ENCODE measurements at places on chromosomes 1 and 21.
A peak's percentile ranks its signal among the peaks of the same experiment; 100 is the strongest.

DNA sequence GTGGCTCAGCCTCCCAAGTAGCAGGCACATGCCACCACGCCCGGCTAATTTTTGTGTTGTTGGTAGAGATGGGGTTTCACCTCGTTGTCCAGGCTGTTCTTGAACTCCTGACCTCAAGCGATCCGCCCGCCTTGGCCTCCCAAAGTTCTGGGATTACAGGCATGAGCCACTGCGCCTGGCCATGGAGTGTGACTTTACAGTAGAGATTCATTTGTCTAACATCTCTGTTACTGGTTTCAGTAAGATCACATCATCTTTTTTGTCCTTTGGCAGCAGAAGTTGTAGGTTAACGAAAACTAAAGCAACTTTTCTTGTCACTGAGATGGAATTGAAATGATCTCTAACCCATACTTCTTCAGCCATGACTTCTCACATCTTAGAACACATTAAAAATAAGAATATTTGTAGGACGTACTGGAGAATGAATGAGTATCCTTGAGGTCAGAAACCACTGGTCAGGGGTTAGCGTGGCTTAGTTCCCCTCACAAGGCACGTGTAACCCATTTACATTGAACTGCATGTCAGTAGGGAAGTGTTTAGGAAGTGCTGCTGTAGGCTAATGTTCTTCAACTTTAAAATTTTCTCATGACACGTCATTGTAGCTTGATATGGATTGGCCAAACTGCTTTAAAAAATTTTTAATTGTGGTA is 75.9 kb downstream of the CAMTA1 start:
- no peak for DNase-seq

DNA sequence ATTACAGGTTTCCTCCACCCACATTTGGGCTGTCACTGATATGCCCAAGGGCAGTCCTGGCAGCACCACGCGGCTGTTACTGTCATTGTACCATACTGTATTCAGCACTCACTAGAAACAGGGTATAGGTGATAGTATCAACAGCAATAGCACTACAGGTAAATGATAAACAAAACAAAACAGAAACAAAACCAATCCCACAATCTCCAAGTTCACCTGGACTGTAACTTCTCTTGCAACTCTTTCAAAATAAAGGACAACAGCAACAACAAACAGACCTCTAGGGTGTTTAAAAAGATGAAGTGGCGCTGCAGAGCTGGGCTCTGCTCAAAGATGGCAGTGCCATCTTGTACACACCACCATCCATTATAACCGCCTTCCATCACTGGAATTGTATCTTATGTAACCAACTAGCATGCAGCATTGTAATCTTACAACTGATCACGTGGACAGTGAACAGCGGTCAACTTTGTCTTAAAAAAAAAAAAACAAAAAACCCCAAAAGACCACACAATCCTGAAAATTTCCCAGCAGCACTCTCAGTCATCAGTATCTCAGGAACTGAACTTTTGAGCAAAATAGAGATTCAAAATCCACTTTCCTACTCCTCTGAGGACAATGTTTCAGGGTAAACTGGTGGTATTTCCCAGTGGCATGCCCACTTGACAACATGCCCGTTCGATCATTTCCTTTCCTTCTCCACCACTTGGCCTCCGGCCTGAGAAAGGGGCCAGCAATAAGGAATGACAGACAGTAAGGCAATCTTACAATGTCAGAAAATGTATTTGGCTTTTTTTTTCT is 3.8 kb downstream of the IRF2BP2 start:
- no peak for DNase-seq

GRCh38 chr21:35343046-35343819 is 294.1 kb upstream of the RUNX1 start:
- no peak for DNase-seq

GRCh38 chr1:228901936-228902681 is 166.8 kb downstream of the RHOU start:
- no peak for DNase-seq

GRCh38 chr1:47919113-47919833 is 77.9 kb downstream of the TRABD2B start:
- no peak for DNase-seq

DNA sequence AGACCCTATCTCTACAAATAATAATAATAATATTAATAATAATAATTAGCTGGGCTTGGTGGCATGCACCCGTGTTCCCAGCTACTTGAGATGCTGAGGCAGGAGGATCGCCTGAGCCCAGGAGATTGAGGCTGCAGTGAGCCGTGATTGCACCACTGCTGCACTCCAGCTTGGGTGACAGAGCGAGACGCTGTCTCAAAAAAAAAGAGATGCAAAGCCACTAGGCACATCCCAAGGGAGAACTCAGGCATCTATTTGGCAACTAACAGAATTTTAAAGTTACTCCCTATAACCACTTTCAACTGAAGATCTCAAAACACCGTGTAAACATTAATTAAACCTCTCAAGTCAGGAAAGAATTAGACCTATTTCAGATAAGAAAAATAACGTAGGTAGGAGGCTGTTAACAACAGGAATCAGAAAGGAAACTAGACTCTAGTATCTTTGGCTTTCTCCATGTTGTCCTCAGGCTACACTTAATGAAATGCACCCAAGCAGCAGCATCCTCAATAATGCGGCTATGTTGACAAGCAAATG is 3.7 kb downstream of the RNF19B start:
- no peak for DNase-seq

DNA sequence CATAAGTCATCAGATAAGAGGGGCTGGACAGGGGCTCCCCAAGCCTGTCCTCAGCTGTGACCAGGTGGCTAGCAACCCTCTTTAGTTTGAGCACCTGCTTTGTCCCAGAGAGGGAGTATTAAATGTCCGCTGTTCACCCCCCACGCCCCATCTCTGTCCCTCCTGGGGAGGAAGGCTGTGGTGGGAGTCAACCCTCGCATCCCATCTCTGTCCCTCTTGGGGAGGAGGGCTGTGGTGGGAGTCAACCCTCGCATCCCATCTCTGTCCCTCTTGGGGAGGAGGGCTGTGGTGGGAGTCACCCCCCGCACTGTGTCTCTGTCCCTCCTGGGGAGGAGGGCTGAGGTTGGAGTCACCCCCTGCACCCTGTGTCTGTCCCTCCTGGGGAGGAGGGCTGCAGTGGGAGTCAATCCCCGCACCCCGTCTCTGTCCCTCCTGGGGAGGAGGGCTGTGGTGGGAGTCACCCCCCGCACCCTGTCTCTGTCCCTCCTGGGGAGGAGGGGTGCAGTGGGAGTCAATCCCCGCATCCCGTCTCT is 72.6 kb upstream of the ABCG1 start:
- DNase-seq: no peak

DNA sequence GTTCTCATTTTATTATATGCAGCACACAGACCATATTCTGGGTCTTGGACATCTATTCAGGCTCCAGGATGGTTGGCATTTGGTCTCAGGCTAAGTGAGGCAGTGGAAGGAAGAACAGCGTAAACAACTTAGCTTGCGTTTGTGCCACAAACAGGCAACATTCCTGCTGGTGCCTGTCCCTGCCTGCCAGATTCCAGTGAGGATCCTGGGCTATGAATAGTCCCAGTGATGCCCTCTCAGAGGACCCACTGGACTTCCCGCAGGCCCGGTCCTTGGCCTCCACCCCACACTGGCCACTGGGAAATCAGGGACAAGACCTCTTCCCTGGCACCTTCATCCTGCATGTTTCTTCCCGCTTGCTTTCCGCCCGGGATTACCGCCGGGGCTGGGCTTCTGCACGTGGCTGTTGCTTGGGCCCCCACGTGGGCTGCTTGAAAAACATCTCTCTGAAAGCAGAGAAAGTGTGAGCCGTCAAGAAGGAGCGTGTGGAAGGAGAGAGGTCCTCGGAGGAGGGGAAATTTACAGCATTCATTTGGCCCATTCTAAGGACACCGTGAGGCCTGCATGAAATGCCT is 145.1 kb upstream of the WNT4 start:
- DNase-seq: no peak

DNA sequence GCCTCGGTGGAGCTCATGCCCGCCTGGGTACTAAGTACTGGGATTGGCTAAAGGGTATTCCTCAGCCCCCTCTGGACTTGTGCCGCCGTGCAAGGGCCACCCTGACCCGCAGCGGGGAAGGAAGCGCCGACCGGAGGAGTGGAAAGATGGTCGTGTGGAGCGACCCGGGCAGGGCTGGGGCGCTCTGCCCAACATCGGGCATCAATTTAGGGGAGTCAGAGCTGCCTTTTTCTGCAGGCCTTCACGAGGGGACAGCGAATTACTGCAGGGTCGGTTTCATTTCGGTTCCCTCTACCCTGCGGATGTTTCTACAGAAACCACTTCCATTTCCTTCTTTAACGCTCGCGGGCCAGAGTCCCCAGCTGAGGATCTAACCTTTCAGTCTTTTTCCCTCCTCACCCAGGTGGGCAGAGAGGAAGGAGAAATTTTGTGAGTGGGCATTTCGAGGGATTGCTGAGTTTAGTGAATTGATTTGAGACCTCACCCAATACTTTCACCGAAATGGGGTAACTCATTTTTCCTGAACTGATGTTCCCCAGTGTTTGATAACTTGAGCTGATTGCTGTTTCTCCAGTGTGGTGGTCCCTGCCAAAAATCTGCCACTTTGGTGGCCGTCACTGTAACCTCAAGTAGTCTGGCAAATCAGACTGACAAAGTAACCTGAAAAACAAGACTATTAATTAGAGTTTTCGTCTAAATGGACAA is 1.1 kb downstream of the TOR1AIP1 start:
- DNase-seq: no peak

GRCh38 chr1:1357871-1358432 is 403 bp downstream of the MXRA8 start:
- DNase-seq: no peak

GRCh38 chr1:75672528-75673393 is 51.7 kb upstream of the ACADM start:
- DNase-seq: no peak

GRCh38 chr1:17706445-17706844 is 48.7 kb upstream of the ACTL8 start:
- DNase-seq: no peak

- DNase-seq: no peak
Measured at GRCh38 chr1:78081980-78082860, 36.5 kb downstream of the GIPC2 start.

DNA sequence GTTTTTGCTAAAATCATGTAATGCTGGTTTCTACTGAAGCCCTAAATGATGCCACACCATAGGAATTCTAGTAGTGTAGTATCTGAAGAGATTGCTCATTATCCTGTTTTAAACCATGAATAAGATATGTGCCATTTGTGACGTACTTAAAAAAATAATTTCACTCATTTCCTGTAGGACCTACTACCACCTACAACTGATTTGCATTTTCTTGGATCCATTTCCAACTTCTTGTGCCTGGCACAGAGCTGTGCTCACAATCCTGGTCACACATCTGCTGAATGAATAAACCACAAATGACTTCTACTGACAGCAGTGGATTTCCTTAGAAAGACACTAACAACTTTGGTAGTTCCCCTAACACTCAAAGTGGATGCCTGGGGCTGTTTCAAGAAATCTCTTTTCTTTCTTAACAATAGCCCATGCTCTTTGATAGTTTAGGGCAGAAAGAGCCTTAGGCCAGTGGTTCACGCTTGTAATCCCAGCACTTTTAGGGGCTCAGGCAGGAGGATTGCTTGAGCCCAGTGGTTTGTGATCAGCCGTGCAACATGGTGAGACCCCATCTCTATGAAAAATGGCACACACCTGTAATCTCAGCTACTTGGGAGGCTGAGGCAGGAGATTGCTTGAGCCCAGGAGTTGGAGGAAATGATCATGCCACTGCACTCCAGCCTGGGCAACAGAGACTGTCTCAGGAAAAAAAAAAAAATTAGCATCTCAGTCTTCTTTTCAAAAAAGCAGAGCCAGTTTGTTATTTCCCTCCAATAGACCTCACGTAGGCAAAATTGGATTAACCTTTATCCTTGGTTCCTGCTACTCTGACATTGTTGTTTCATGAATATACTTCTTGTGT is 13.0 kb upstream of the BATF3 start:
- no peak for DNase-seq

GRCh38 chr1:91076834-91077233 is 55.0 kb upstream of the ZNF644 start:
- DNase-seq: no peak

DNA sequence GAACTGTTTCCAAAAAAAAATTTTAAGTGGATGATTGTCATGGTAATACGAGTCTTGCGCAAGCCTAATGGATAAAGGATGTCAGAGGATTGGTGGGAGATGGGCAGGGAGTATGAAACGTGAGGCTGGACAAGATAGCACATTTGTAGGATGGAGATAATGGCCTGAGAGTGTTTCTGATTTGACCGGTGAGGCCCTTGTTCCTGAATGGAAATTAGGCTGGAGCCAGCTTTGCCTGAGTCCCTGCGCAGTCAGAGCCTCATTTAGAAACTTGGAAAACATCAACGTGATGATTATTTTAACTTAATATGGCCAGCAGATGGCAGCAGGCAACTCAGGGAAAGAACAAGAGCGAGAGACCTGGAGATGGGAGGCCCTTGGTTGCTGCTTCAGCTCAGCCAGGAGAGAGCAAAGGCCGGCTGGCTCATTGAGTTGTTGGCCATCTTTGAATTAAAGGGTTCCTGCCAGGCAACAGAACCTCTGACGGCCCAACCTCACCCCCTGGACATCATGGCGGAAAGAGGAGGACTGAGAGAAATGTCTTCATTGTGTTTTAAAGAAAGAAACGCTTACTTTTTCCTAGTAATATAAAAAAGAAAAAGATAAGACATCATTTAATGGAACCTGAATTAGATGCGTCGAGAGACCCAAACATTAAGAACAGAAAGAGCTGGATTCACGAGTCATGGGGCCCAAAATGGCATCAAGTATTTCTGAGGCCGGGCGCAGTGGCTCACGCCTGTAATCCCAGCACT is 80.3 kb downstream of the SELENOF start:
- peak; percentile 13 for DNase-seq

GRCh38 chr1:31860581-31860980 is 44.8 kb upstream of the SPOCD1 start:
- DNase-seq: no peak

GRCh38 chr1:14262637-14263036 is 335.8 kb upstream of the KAZN start:
- DNase-seq: no peak

GRCh38 chr1:239347776-239348175 is 38.6 kb upstream of the CHRM3 start:
- no peak for DNase-seq

Measured in stimulated activated CD4-positive, alpha-beta T cell treated with anti-CD3 and anti-CD28 coated beads, Interleukin-1b, Interleukin-23, amount 100 ng/mL, for 1 hour (primary cell).